ENCODE measurements at places on chromosomes 16 and 17. TPM values are rescaled to one million over a fixed set of nuclear protein-coding genes. Genes with fewer than 3 reads are reported as not detected.

The GLIS2 gene
- total RNA-seq = 72.6 TPM

The CCDC144A gene
- 18.6 TPM for total RNA-seq

The TACO1 gene
- 10.8 TPM for total RNA-seq

The CTRB1 gene
- 6.8 TPM for total RNA-seq

The BANP gene
- total RNA-seq = 35.6 TPM

The CDH3 gene
- 0.97 TPM for total RNA-seq

The CBX4 gene
- total RNA-seq = 13.4 TPM

The RDM1 gene
- not detected for total RNA-seq

The SLC35G6 gene
- not detected for total RNA-seq

The SLX4 gene
- total RNA-seq = 5.0 TPM

The TMC8 gene
- 14.4 TPM for total RNA-seq

The NHERF1 gene
- total RNA-seq = 17.6 TPM

The HBA2 gene
- total RNA-seq = 1,265 TPM

The C16orf78 gene
- total RNA-seq = not detected

DNA sequence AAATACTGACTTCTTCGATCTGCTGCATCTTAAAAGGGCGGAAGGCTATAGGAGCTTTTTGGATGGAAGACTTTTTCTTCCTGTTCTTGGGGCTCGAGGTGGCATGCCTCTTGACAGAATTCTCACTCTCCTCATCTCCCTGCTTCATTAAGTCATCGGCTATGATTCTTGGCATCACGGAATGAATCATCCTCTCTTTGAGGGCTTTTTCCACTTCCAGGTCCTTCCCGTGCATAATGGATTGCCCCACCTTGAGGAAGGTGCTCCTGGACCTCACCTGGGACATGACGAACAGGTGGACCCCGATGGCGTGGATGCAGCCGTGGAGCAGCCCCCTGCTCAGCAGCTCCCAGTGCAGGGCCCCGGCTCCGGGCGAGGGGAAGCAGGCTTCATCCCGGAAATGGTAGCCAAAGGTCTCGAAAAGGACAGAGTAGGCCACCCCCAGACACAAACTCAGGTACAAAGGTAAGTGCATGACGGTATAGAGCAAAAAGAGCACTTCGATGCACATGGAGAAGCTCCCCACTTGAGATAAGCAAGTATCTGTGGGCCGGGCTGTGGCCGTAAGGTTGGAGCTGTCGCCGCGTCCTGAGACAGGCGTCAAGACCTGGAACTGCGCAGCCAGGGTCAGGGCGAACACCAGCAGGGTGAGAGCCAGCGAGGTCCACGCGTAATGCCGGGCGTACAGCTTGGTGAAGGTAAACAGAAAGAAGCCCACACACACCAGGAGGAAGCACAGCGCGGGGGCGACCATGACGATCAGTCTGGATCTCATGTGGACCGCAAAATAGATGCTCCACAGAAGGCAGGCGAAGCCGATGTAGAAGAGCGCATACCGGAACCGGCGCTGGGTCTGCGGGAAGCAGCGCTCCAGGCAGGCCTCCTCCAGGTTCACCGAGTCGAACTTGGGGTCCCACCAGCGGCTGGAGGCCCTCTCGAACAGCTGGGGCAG is 1.7 kb downstream of the ADCY9 start:
- no peaks in the 10 kb centered on the region for H3K4me1 ChIP-seq
- H3K27ac ChIP-seq = no peak overlapping the region
- peak; percentile 60 for DNase-seq
- H3K4me3 ChIP-seq = peak overlapping the region; percentile 88
- no peaks in the 10 kb centered on the region for H3K36me3 ChIP-seq

DNA sequence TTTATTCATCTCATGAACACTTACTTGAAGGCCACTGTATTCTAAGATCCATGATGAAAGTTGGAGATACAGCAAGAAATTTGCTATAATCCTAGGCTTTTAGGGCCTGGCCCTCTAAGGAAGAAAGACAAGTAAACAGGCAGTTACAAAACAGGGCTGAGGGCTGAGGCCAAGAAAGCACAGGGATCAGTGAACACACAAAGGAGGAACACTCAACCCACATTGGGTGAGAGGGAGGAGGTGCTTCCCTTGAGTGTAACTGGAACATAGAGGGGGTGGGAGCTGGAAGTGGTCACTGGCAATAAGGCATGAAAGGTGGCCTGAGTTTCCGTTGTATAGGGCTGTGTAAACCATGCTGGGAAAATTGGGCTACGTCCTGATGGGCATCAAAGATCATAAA is 112.2 kb downstream of the ZNF18 start:
- DNase-seq = no peak
- H3K27ac ChIP-seq = no peak overlapping the region
- no peaks in the 10 kb centered on the region for H3K27me3 ChIP-seq
- no peak overlapping the region for H3K4me3 ChIP-seq
- no peaks in the 10 kb centered on the region for H3K36me3 ChIP-seq

GRCh38 chr16:11972128-11972527 is 4.4 kb upstream of the SNX29 start:
- no peaks in the 10 kb centered on the region for H3K27me3 ChIP-seq
- H3K36me3 ChIP-seq = no peaks in the 10 kb centered on the region
- H3K27ac ChIP-seq = no peak overlapping the region

DNA sequence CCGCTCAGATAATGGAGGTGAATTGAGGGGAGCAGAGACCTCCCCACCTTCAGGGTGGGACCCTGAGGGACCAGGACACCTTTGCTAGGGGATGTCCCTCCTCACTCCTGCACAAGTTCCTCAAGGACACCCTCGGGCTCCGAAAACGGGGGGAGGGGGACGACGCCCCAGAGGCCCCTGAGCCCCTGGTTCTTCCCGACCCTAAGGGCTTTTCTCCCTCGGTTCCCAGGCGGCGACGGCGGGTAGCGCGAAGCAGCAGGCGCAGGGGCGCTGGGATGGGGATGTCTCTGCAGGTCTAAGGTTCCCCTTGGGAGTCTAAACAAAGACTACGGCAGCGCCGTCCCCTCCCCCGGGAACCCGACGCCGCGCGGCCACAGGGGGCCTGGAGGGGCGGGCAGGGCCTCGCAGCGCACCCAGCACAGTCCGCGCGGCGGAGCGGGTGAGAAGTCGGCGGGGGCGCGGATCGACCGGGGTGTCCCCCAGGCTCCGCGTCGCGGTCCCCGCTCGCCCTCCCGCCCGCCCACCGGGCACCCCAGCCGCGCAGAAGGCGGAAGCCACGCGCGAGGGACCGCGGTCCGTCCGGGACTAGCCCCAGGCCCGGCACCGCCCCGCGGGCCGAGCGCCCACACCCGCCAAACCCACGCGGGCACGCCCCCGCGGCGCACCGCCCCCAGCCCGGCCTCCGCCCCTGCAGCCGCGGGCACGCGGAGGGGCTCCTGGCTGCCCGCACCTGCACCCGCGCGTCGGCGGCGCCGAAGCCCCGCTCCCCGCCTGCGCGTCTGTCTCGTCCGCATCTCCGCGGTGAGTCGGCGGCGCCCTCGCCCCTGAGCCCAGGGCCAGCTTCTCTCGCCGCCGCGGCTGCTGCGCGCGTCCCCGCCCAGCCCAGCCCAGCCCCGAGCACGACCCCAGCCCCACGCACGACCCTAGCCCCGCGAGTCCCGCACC is 36.7 kb upstream of the NDRG4 start:
- no peak for DNase-seq
- H3K36me3 ChIP-seq = no peaks in the 10 kb centered on the region
- peak overlapping the region; percentile 5 for H3K4me3 ChIP-seq
- H3K4me1 ChIP-seq = no peaks in the 10 kb centered on the region
- no peaks in the 10 kb centered on the region for H3K27me3 ChIP-seq

- H3K4me3 ChIP-seq = no peak overlapping the region
- H3K36me3 ChIP-seq = no peaks in the 10 kb centered on the region
- DNase-seq = peak; percentile 16
- no peaks in the 10 kb centered on the region for H3K27me3 ChIP-seq
Observed at GRCh38 chr17:3979290-3979611, 15.0 kb upstream of the ATP2A3 start.

DNA sequence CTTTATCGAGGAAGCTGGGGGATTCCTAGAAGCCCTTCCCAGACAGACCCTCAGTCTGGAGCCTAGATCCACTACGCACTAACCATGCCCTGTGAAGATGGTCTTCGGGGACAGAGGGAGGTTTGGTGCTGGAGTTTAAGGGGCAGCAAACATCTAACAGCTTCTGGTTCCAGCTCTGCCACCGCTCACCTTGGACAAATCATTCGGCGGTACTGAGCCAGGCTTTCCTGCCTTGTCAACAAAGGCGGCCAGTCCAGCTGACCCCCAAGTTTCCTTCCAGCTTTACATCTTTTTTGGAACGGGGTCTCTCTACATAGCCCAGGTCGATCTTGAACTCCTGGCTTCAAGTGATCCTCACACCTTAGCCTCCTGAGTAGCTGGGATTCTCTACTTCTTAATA is 369 bp upstream of the GJD3 start:
- DNase-seq = peak; percentile 47
- H3K4me1 ChIP-seq = no peaks in the 10 kb centered on the region
- no peak overlapping the region for H3K27ac ChIP-seq
- no peaks in the 10 kb centered on the region for H3K27me3 ChIP-seq

- H3K4me1 ChIP-seq = no peaks in the 10 kb centered on the region
- DNase-seq = no peak
- H3K27me3 ChIP-seq = no peaks in the 10 kb centered on the region
Observed at GRCh38 chr16:82585675-82586074, 41.1 kb upstream of the CDH13 start.

DNA sequence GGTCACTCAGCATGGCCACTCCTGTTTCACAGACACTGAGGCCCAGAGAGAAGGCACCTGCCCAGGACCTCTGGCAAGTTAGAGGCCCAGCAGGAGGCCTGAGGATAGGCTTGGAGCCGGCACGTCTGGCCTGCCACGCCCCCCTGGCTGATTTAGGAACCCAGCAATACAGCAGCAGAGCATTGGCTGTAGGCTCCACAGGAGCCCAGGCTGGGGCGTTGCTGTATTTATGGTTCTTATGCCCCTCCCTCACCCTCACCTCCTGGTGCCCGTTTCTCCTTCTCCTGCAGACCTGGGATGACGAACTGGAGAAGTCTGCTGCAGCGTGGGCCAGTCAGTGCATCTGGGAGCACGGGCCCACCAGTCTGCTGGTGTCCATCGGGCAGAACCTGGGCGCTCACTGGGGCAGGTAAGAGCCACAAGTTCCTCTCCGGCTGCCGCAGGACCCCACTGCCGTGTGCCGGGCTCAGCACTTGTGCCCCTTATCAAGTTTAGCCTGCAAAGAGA is 25.8 kb downstream of the CRISPLD2 start:
- no peak for DNase-seq
- H3K27ac ChIP-seq = no peak overlapping the region
- no peaks in the 10 kb centered on the region for H3K4me1 ChIP-seq
- H3K4me3 ChIP-seq = no peak overlapping the region
- H3K36me3 ChIP-seq = no peaks in the 10 kb centered on the region

- no peaks in the 10 kb centered on the region for H3K36me3 ChIP-seq
- no peak overlapping the region for H3K4me3 ChIP-seq
- H3K4me1 ChIP-seq = no peaks in the 10 kb centered on the region
Observed at GRCh38 chr16:87330646-87331045, 13.5 kb upstream of the C16orf95 start.

DNA sequence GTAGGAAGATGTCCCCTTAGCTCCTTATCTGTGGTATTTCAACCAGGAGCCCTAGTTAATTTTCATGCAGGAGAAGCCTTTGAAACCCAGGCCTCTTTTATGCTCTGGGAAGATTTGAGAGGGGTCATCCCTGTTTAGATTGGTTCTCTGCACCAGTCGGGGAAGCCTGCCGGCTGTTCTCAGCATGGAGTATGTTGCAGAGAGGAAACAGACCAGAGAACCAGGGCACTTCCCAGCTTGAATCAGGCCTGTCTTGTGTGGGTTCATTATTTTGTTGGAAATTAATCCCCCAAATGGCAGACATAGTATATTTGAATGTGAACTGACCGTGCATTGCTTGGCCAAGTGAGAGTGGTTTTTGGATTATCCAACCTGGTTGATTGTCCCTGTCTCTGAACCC is 1082.1 kb upstream of the RBFOX1 start:
- no peaks in the 10 kb centered on the region for H3K4me1 ChIP-seq
- H3K27ac ChIP-seq = no peak overlapping the region
- H3K4me3 ChIP-seq = no peak overlapping the region
- H3K27me3 ChIP-seq = no peaks in the 10 kb centered on the region

GRCh38 chr17:57021226-57021940 is 43.5 kb downstream of the SCPEP1 start:
- H3K27ac ChIP-seq = no peak overlapping the region
- DNase-seq = no peak
- H3K4me1 ChIP-seq = no peaks in the 10 kb centered on the region
- H3K27me3 ChIP-seq = no peaks in the 10 kb centered on the region
- no peaks in the 10 kb centered on the region for H3K36me3 ChIP-seq
- no peak overlapping the region for H3K4me3 ChIP-seq

DNA sequence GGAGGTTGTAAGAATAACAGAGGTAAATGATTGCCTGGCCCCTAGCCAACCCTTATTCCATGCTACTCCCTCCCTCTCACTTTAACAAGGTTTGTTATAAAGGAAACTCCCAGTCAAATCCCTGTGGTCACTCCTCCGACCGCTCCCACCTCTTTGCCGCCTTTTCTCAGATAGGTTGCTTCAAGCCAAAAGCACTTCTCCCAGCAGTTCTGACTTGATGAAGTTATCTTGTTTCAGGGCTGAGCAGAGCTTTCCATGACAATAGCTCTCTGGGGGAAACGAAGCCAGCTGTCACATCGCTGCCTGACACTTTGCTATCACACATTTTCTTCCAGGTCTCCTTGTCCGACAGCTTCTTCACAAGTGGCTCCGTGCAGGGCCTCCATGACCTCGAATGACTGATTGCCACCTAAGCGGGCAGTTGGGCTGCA is 278.6 kb downstream of the HAPSTR1 start:
- DNase-seq = no peak
- H3K4me1 ChIP-seq = no peaks in the 10 kb centered on the region
- no peaks in the 10 kb centered on the region for H3K36me3 ChIP-seq
- H3K27ac ChIP-seq = no peak overlapping the region

GRCh38 chr16:14486520-14487303 is 143.3 kb downstream of the PARN start:
- no peak overlapping the region for H3K4me3 ChIP-seq
- no peak overlapping the region for H3K27ac ChIP-seq
- peaks cover 3% of the 10 kb centered on the region for H3K4me1 ChIP-seq
- no peaks in the 10 kb centered on the region for H3K27me3 ChIP-seq
- H3K36me3 ChIP-seq = no peaks in the 10 kb centered on the region
- peak; percentile 86 for DNase-seq

Measured in aorta (tissue), 5 donors.